ENCODE measurements at places on chromosomes 6 and 20.

GRCh38 chr6:154487367-154488247 lies 22.9 kb downstream of the CNKSR3 start:
- DNase-seq = no peak

DNA sequence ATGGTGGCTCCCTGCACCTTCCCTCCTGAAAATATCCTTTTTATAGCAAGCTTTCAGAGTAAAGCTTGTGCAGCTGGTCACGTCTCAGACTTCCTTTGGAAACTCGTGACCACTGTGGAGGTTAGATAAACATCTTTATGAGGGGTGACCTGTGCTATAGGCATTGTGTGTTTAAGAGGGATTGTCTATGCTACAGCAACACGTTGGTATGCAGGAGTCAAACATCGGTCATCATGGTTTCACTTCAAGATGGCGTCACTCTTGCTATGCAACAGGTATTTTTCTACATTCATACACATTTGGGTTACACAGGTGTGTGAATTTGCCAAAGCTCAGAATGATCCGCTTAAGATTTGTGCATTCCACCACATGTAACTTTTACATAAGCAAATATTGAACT lies 14.6 kb upstream of the BLCAP start:
- no peak for DNase-seq

DNA sequence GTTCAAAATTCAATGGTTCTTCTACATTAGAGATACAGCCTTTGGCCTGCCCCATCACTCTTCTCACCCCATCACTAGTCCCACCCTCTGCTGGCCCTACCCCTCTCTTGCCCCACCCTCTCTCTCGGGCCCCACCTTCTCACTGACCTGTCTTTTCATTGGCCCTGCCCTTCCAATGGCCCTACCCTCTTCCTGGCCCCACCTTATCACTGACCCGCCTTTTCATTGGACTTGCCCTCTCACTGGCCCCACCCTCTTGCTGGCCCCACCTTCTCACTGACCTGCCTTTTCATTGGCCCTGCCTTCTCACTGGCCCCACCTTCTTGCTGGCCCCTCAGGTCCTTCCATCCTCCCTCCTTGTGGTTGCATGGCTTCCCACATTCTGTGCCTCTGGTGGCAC lies 107.2 kb upstream of the PLEKHG1 start:
- no peak for DNase-seq

DNA sequence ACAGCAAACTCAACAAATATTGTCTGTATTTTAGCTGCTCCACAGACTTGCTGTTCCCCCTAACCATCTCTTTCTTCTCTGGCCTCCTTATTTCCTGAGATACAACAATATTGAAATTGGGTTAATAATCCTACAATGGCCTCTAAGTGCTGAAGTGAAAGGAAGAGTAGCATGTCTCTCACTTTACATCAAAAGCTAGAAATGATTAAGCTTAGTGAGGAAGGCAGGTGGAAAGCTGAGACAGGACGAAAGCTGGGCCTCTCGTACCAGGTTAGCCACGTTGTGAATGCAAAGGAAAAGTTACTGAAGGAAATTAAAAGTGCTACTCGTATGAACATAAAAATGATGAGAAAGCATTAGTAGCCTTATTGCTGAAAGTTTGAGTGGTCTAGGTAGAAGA lies 63.8 kb downstream of the ELOVL5 start:
- DNase-seq = no peak

DNA sequence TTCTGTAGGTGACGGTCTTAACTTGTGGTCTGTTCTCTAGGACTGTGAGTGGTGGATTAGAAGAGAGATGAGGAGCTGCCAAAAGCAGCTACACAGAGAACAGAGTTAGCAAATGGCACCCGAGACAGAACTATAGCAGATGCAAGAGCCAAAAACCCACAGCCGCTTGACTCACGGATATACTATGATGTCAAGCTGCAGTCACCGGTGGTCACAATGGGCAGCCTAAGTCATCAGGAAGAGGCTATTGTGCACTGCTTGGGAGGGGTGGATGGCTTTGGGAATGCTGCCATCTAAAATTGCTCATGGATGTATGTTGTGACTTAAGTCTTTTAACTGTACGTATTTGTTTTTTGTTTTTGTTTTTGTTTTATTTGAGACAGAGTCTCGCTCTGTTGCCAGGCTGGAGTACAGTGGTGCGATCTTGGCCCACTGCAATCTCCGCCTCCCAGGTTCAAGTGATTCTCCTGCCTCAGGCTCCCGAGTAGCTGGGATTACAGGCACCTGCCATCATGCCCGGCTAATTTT lies at the start of gene GTSF1L:
Gene GTSF1L (minus strand): TSS at position 192 of the 528 bp plus-strand sequence. CDS start 308 bp downstream, outside the sequence.
- DNase-seq = no peak

DNA sequence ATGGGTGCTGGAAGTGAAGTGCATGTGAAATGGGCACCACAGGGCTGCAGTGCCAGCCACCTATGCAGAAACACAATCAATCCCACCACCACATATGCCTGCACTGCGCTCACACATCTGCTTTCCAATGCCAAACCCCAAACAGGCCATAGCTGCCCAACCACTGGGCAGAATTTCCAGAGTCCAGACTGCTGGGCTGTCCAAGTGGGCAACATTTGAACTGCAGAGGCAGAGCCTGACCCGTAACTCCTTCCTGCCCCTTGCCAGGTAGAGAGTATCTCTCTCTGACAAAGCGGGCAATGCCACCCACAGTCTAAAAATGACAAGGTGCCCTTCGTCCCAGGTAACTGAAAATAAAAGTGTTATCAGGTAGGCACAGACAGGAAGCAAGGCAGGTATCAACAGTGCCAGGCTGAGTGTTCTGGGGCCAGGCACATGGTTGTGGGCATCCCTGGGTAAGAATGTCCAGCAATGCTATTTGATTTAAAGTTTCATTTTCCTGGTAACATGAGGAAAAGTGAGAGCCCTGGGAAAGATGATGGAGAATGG lies 79.5 kb downstream of the FOXA2 start:
- DNase-seq = no peak

DNA sequence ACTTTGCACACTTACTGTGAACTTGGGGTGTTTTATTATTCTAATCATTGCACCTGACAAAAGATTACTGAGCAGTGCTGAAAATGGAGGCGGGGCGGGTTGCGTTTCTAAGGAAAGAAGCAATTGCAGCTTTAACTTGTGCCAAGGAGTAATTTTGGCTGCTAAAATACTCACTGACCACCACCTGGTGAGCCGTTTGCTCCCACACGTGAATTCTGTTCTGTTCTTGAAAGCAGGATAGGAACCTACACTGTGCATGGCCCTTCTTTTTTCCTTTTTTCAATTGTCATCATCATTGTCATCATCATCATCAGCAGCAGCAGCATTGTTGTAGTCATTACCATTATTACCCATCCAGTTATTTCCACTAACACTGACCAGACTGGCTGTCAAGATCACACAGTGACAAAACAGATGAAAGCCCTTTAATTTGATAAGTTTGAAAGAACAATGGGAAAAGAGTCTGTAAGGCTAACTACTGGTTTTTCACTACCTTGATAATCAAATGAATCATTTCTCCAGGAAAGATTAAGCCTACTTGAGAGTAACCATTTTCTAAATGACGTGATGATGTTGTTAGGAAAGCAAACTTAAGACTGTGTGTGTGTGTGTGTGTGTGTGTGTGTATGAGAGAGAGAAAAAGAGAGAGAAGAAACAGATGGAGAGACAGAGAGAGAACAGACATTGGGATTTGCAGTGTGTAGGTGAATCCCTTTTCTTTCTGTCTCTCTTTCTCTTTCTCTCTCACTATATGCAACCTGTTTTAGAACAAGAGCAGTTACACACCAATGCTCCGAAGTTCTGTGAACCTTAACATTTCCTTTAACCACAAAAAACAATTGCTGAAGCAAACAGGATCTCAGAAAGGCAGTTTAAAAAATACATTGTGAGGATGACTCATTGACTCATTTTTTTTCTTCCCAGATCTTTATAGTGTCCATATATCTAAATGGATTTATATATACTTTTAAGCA lies 3.8 kb downstream of the RIPOR2 start:
- DNase-seq = peak; percentile 20

DNA sequence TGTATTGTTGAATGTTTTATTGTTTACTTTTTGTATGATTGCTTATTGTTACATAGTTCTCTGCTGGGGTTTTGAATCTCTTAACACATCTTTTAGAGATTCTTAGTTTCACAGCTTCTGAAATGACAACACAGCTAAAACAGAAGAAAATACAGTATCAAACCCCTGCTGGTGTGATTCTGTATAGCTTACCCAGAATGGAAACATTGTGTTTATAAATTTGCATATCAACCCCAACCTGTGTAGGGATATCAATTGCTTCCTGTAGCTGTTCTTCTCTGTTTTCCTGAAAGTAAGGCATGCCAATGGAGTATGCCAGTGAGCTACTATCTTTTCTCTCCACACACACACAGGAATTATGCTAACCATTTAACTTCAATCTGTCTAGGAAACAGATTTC lies 64.3 kb upstream of the ID4 start:
- DNase-seq = no peak

GRCh38 chr6:36515844-36516243 lies 31.4 kb downstream of the STK38 start:
- no peak for DNase-seq

GRCh38 chr20:16378712-16379370 lies 194.4 kb downstream of the KIF16B start:
- DNase-seq = no peak

GRCh38 chr6:162262466-162263196 lies 464.9 kb downstream of the PRKN start:
- DNase-seq = no peak

GRCh38 chr6:99378636-99379035 lies 15.4 kb downstream of the COQ3 start:
- DNase-seq = no peak

DNA sequence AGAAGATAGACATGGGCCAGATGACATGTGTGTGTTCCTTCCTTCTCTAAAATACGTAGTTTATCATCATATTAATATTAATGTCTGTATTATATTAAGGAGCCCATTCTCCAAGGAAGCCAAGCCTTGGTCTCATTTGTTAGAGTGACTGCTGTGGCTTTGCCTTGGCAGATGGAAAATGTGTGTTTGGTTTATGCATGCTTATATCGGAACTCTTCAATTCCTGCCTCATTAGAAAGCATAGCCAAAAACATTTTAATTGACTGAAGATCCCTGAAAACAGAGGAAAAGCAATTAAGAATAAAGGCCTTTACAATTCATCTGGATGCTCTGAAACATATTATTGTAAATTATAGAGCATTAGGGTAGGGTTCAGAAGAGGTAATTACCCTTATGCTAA lies 106.4 kb downstream of the COL9A1 start:
- DNase-seq = no peak

DNA sequence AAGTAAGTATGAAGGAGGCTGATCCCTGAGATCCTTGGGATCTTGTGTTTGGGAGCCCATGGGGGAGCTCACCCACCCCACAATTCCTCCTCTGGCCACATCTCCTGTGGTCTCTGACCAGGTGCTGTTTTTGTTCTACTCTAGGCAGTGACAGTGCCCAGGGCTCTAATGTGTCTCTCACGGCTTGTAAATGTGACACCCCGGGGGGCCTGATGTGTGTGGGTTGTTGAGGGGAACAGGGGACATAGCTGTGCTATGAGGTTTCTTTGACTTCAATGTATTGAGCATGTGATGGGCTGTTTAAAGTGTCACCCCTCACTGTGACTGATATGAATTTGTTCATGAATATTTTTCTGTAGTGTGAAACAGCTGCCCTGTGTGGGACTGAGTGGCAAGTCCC lies 2.8 kb downstream of the HLA-G start:
- no peak for DNase-seq

- DNase-seq = no peak
These were observed 14.0 kb upstream of the KCNK15 start for GRCh38 chr20:44731657-44732056.

DNA sequence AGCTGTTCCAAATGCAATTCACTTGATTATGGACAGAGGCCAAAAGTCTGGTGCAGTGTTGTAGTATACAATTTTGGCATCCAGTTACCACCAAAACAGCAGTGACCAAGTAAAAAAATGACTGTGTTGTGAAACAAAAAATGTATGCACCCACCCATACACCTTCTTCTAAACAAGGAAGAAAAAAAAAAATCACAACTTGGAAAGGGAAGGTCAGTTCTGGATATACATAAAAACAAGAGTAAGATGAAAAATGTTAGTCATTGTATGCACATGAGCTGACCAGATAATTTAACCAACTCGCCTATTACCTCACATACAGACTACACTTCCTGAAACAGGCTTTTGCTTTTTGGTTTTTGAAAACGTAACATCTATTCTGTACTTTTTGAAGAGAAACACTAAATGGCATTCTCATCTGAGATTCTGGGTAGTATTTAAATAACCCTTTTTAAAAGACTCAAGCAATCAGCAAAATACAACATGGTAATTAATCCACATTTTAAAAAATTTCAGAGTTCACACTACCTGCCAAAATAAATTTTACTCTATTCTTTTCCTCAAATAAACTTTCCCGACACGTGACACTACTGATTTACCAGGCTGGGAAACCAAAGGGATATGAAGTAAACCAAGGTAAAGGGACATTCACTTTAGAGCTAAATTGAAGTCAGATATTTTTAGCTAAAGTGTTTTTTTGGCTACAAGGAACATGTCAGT lies 141.6 kb upstream of the SHLD1 start:
- no peak for DNase-seq

GRCh38 chr6:64037427-64037826 lies 401.8 kb downstream of the PHF3 start:
- DNase-seq = no peak

- no peak for DNase-seq
These were observed 35.6 kb upstream of the RPS6KA2 start for GRCh38 chr6:166662690-166663089.

- DNase-seq = peak; percentile 32
These were observed 4.9 kb downstream of the VEGFA start for GRCh38 chr6:43774776-43775534.

DNA sequence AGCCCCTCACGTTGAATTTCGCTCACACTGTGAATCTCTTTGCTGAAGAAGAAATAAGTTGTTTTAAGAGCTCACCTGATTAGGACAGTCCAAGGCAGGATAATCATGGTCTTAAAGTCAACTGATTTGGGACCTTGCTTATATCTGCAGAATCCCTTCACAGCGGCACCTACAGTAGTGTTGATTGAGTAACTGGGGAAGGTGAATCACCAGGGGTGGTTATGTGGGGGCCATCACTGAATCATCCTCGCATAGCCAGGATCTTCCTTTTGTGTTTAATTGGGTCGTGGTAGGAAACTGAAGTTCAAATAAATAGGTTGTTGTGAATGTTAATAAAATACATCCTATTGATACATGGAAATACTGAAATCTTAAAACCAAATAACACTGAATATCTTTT lies 20.2 kb upstream of the MICA start:
- no peak for DNase-seq

Data from NCI-H2081 (cell line).